ENCODE measurements at places on chromosomes 6 and 20. TPM values are rescaled to one million over a fixed set of nuclear protein-coding genes. Genes with fewer than 3 reads are reported as not detected.

DNA sequence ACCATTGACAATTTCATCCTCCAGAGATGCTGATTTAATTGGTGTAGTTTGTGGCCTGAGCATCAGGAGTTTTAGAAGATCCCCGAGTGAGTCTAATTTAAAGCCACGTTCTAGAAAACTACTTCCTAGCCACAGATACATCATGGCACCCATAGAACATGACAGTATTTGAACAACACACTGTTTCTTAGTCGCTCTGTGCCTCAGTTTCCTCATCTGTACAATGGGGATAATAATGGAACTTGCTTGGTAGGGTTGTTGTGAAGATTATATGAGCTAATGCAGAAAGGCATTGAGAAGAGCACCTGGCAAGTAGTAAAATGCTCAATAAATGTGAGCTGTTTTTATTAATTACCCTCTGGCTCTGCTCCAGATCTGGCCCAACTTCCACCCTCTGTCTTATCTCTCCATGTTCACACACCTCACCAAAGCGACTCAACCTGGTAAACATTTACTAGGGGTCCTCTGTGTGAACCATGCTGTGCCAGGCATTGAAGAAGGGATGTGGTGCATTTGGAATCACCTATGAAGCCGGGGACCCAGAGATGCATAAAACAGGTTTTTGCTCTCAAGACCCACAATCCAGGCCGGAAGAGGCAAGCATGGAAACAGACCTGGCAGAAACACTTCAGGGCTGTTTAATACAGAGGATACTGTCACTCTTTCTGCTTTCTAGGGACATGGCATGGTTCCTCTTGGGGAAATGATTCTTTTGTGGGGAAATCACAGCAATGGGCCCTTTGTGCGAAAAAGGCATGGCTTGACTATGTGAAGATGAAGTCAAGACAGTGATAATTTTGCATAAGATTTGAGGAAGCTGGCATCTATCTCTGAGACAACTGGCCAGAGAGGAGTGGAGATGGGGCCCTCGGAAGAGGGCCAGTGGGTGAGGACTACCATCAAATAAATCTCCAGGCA lies 16.2 kb upstream of the MRPS18A start:
- H3K36me3 ChIP-seq: no peaks in the 10 kb centered on the region
- no peak for DNase-seq
- peaks cover 30% of the 10 kb centered on the region for H3K27me3 ChIP-seq

- peaks cover 9% of the 10 kb centered on the region for H3K4me1 ChIP-seq
- H3K27ac ChIP-seq: no peak overlapping the region
- peaks cover 3% of the 10 kb centered on the region for H3K36me3 ChIP-seq
Measured at GRCh38 chr6:1629316-1629715, 19.6 kb downstream of the FOXC1 start.

GRCh38 chr20:61976644-61977418 lies 88.8 kb downstream of the TAF4 start:
- H3K4me3 ChIP-seq: no peak overlapping the region
- no peaks in the 10 kb centered on the region for H3K27me3 ChIP-seq
- no peak overlapping the region for H3K27ac ChIP-seq
- H3K4me1 ChIP-seq: peaks cover 3% of the 10 kb centered on the region
- DNase-seq: no peak

DNA sequence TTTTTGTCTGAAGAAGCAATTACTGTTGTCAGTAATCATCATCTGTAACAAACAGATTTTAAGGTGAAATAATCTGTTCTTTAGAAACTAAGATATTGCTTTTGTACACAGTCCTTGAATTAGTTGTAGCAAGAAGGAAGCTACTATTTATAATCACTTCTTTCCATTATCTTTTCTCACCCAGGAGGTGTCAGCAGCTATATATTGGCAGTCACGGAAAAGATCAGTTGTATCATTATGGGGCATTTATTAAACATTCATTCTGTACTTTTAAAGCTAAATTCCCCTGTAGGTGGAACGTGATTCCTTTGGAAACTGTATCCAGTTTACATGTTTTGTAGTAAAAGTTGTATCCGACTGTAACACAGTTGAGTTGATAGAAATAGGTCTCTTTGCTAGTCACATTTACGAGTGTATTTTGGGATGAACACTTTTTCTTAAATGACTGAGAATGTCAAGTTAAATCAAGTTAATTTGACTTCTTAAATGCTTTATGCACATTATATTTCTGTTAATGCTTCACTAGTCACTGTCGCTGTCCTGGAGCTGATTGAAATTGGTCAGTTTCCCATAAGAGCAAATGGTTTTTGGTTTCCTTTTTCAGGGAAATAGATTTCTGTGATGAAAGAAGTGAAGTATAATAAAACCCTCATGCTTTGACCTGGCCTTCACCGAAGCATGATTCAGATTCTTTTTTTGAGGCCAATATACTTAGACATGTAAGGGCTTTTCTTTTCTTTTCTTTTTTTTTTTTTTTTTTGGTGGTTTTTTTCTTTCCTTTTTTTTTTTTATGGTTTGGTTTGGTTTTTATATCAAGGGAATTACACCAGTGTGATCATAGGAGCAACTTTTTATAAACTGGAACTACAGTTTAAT lies 5.1 kb downstream of the QKI start:
- no peaks in the 10 kb centered on the region for H3K36me3 ChIP-seq
- no peak overlapping the region for H3K4me3 ChIP-seq
- no peaks in the 10 kb centered on the region for H3K27me3 ChIP-seq

The CTAGE9 gene
- not detected for total RNA-seq

The PCSK2 gene
- not detected for total RNA-seq

All from activated CD4-positive, alpha-beta memory T cell treated with anti-CD3 and anti-CD28 coated beads for 36 hours (primary cell).